ENCODE measurements at places on chromosomes 5 and 9.

DNA sequence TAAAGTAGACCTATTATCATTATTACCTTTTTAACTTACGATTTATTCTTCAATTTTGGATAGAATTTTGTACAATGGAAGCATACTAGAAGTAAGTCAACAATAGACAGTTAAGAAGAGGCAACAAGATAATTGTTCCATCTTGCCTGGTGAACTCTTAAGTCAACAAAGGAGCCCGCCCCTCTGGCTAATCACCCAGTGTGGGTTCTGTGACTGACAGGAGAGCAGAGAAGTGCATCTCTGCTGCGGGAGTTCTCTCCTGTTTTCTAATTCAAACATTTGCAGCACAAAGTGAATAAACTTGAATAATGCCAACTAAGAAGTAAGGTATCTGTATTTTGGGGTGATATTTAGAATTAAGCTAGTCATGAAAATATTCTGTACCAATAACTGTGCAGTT, 6.7 kb upstream of the ISL1 start:
- no peak for DNase-seq

DNA sequence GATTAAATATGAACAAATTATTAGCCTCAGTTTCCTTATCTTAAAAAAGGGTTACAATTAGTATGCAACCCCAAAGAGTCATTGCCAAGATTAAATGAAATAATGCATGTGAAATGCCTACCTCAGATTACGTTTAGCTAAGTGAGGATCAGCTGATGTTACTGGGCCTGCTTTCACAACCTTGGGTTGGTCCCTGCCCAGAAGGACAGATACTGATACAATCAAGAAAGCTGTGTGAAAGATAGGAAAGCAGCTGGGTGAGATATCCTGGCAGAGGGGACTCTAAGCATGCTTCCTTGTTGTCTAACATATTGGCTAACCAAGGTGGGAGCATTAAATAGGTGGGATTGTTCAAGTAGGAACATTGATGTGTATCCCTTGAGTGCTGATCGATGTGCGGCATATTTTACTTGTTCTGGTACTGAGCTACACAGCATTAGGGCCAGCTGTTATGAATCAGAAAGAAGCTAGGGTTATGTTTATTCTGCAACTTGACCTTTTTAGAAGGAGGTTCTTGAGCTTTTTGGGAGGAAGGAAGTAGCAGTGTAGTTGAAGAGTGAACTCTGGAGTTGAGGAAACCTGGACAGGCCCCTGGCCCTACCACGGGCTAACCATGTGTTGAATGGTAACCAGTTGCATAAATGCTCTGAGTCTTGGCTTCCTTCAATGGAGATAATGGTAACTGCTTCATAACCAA, 28.9 kb downstream of the SNX24 start:
- DNase-seq = no peak

GRCh38 chr9:120587328-120587727, 7.4 kb upstream of the CDK5RAP2 start:
- DNase-seq = no peak

GRCh38 chr5:137758715-137759306, 4.6 kb upstream of the HNRNPA0 start:
- no peak for DNase-seq

DNA sequence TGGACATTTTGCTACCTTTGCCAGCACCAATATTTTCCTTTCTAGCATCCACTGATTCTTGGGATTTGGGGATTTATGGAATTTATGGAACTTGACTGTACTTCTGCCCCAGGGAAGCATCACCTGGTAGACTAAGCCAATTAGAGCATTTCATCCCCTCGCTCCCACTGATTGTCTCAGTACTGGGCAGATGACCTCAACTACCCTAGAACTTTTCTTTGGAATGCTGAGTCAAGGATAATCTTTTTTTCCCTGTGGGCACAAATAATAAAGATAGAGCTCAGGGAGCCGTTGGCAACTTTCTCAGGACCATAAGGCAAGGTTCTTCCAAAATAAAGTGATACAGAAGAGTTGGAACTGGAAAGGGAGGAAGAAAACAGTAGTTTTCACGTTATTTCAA, 438.4 kb downstream of the PLK2 start:
- DNase-seq = no peak

GRCh38 chr5:99305045-99305580, 376.3 kb upstream of the CHD1 start:
- DNase-seq = no peak

- no peak for DNase-seq
These were observed 3.0 kb upstream of the CDC42SE2 start for GRCh38 chr5:131260895-131261294.

- DNase-seq = no peak
These were observed 20.8 kb downstream of the PAPPA start for GRCh38 chr9:116174347-116174746.

GRCh38 chr9:112086627-112087026, 88.5 kb downstream of the SUSD1 start:
- no peak for DNase-seq
